Stimulated activated CD4-positive, alpha-beta T cell treated with anti-CD3 and anti-CD28 coated beads, Interleukin-1b, Interleukin-23, amount 100 ng/mL, for 1 hour (primary cell): ENCODE measurements at places on chromosomes 2 and 18.

- DNase-seq, result no peak
Measured at GRCh38 chr2:173567493-173567892, 212.8 kb downstream of the CDCA7 start.

DNA sequence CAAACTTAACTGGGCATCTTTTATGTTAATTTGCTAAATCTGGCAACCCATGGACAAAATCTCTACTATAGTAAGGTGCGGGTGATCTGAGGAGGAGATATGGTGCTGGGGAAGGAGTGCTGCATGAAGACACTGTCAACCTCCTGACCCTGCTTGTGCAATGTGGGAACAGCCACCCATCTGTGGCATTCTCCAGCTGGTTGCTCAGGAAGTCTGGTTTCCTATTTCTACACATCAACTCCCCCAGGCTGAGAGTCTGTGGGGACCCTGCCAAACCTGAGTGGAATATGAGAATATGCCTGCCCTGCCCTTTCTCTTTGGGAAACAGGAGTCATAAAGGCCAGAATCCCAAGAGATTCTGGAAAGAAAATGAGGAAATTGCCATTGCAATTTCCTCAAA lies 60.1 kb upstream of the PAX3 start:
- no peak for DNase-seq

GRCh38 chr2:105324732-105325131 lies 4.8 kb downstream of the TGFBRAP1 start:
- DNase-seq, result no peak

GRCh38 chr18:27226556-27227075 lies 41.5 kb upstream of the CHST9 start:
- no peak for DNase-seq

- DNase-seq, result no peak
Measured at GRCh38 chr18:74540652-74541421, 6.5 kb downstream of the CNDP1 start.

DNA sequence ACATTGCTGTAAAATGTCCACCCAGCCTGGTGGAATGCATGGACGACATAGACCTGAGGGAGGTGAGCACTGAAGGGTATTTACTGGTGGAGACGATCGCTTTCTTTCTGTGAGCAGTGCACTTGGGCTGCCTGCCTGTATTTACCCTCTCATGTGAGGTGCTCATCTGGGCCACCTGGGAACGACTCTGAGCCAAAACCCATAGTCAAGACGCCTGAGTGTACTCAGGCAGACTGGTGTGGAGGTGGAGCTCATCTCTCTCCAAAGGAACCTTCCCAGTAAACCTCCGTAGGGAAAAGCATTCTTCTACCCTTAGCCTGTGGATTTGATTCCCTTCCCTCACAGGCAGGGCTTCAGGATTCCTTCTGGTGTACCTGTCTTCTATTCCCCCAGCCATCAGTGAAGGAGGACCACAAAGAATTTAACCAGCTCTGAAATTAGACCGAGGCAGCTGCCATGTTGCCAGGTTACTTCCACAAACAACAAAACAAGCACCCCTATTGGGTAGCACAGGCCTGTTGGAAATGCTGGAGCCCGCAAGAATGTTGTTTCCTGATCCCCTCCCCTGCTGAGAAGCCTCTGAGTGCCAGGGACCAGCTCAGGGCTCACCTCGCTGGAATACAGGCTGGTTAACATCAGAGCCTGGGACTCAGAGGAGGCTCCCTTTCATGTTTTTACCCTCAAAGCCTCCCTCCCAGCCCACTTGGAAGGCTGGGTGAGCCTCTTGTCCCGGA lies 47.5 kb upstream of the TXNDC2 start:
- no peak for DNase-seq
